ENCODE measurements at places on chromosomes 16 and 17. TPM values are rescaled to one million over a fixed set of nuclear protein-coding genes. Genes with fewer than 3 reads are reported as not detected.

DNA sequence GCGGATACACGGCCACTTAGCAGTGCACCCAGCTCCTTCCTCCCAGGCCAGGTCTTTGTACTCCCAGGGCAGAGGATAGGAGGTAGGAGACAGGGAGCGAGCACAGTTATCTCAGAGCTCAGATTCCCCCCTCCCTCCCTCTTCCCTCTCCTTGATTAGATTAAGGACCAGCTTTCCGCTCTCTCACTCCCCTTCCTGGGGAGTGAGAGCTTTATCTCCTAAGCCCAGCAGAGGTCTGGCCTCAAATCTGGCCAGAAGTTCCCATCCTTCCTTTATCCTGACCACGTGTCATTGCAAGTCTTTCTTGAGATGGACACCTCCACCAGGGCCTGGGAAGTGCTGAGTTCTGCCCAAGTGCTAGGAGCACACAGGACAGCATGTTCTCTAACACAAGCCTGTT, 5.1 kb downstream of the ARL4D start:
- no peak for DNase-seq

RILP gene
- total RNA-seq = 9.7 TPM

GRCh38 chr17:55625521-55625920, 97.1 kb downstream of the TMEM100 start:
- no peak for DNase-seq

DNA sequence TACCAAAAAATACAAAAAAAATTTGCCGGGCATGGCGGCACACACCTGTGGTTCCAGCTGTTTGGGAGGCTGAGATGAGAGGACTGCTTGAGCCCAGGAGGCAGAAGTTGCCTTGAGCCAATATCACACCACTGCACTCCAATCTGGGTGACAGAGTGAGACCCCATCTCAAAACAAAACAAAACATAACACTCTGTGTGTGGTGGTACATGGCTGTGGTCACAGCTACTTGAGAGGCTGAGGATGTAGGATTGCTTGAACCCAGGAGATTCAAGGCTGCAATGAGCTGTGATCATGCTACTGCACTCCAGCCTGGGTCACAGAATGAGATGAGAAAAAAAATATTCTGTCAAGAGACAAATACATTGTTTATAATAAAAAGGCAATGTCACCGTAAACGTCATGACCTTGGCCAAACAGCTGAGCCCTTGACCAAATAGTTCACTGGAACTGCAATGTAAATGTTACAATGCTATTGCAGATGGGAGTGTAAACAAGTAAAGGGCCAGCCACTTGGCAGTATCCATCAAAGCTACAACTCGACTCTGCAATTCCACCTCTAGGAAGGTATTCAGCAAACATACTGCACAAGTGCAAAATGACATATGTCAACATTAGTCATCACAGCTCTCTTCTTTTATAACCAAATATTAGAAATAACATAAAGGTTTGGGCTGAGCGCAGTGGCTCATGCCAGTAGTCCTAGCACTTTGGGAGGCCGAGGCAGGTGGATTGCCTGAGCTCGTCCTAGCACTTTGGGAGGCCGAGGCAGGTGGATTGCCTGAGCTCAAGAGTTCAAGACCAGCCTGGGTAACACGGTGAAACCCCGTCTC, 16.9 kb downstream of the EARS2 start:
- DNase-seq = no peak

GRCh38 chr17:70624211-70624610, 454.9 kb downstream of the KCNJ2 start:
- DNase-seq = no peak

DNA sequence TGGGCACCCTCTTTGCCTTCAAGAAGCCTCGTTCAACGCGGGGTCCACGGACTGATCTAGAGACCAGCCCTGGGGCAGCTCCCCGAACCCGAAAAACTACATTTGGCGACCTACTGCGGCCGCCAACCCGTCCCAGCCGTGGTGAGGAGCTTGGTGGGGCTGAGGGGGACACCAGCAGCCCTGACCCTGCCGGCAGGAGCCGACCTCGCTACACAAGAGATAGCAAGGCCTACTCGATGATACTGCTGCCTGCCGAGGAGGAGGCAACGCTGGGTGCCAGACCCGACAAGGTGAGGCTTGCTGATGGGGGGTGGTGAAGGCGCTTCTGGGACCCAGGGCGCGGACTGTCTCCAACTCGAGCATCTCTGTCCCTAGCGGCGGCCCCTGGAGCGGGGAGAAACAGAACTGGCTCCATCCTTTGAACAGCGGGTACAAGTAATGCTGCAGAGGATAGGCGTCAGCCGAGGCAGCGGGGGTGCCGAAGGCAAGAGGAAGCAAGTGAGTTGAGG, 5.6 kb downstream of the ACD start:
- DNase-seq = no peak

GPRC5C gene
- total RNA-seq = 24.4 TPM

GRCh38 chr17:292531-293382, 59.9 kb downstream of the RPH3AL start:
- DNase-seq = no peak

DNA sequence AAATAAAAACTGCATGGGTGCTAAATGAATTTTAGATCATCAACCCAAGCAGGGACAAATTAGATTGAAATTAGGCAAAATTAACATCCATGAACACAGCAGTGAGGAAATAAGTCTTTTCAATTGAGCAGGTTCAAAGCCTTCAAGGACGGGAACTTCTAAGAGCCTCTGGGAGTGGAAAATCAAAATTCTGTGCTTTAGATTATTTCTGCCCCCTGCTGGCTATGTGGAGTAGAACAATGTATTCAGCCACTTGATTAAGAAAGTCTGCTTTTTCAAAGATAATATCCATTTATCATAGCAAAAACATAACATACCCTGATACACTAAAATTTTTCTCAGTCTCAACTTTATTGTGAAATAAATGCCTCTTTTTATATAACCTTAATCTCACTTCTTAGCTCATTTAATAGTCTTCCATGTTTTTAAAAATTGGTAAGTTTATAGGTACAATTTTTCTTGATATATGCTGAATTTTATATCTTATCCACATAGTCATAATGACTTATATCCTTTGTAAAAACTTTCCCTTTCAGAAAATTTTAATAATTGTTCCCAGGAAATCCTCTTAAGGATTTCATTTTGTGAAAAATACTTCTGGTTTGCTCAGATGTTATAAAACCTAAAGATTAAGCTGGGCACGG, 28.1 kb upstream of the NOL11 start:
- DNase-seq = peak; percentile 85

GRCh38 chr17:9557161-9557755, 18.4 kb downstream of the STX8 start:
- DNase-seq = no peak

DPEP2 gene
- not detected for total RNA-seq

TBC1D3G gene
- total RNA-seq = not detected

GRCh38 chr17:50594128-50594823, 33.8 kb downstream of the CACNA1G start:
- DNase-seq = no peak

GAST gene
- not detected for total RNA-seq

- no peak for DNase-seq
Observed at GRCh38 chr17:3641717-3642486, 5.3 kb downstream of the CTNS start.

HIGD1B gene
- not detected for total RNA-seq

CES1 gene
- total RNA-seq = not detected

IGSF6 gene
- not detected for total RNA-seq

- no peak for DNase-seq
Observed at GRCh38 chr17:34813290-34813689, 148.0 kb downstream of the CCT6B start.

DNA sequence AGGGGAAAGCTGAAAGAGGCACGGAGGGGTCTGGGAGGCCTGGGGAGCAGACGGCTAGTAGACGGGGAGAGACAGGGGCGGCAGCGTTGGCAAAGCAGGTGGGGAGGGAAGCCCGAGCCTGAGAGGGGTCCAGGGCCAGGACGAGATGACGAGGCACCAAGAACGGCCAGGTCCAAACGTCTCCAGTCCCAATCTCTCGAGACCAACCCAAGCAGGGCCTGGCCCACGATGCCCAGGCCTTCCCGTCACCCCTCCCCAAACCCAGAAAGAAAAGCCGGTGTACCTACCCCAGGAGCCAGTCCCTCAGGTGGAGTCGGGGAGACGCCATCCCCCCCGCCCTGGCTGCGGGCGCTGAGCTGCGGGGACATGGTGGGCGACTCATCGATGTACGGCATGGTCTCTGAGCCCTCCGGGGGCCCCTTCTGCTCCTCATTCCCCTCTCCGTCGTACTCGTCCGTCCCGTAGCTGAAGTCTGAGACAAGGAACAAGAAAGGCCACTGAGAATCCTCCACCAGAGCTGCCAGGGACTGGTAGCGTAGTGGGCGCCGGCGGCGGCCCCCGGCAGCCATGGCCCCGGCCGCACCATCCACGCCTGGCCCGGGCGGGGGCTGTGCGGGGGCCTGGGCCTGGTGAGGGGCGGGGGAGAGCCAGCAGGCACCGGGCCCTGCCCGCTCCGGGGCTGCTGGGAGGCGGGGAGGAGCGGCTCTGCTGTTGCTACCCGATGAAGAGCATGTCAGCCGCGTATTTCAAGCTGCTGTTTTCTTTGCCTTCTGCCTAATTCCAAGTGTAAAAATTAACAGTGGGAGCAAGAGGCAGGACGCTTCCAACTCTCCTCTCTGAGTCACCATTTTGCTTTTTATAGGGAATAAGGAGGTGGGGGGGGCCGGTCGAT, 54.6 kb downstream of the ABR start:
- no peak for DNase-seq

DNA sequence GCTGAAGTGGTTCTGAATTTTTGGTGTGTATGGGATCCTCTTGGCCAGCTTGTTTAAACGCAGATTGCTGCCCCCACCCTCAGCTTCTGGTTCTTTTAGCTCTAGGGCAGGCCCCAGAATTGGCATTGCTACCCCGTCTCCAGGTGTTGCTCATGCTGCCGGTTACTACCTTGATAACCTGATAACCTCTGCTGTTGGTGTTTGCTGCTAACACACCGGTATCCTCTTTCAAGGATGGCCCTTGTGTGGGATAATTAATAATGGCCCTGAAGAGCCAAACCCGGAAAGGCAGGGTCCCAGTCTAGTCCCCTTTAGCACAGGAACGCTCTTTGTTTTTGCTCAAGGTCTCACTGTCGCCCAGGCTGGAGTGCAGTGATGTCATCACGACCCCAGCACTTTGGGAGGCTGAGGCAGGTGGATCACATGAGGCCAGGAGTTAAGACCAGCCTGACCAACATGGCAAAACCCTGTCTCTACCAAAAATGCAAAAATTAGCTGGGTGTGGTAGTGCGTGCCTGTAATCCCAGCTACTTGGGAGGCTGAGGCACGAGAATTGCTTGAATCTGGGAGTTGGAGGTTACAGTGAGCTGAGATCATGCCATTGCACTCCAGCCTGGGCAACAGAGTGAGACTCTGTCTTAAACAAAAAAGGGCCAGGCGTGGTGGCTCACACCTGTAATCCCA, 1.3 kb upstream of the ST3GAL2 start:
- DNase-seq = no peak

UNC45B gene
- not detected for total RNA-seq

TRIM65 gene
- 11.4 TPM for total RNA-seq

GRCh38 chr16:30399435-30400186, 4.4 kb downstream of the ZNF48 start:
- DNase-seq = no peak

DNA sequence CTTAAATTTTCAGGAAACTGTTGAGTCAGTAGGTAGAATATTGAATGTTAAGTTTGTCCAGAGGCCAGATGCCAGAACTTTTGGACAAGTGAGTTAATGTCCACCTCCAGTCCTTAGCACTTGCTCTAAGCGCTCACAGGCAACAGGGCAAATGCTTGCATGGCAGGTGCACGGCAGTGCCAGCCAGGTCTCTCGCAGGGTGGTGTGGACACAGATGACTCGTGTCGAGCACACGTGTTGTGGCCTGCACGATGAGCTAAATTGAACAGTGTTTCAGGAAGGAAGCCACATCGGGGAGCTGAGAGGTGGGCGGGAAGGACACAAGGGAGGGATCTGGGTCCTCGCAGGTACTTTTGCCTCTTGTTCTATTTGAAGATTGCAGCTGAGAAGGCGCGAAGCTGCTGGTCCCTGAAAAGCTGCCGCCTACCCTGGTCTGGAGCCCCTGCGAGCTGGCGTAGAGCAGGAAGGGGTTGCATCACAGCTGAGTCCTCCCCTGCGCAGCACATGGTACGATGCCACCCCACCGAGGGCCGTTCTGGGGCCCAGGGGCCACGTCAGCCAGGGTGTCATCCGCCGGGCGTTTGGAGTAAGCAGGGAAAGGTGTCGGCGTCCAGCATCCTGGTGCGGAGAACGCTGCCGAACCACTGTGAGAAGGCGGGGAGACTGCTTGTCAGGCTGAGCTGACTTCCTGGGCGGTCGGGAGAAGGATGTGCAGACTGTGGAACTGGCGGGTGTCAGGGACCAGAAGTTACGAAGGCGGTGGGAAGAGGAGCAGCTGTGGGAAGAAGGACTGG, 6.3 kb downstream of the RAB40C start:
- DNase-seq = no peak

- no peak for DNase-seq
Observed at GRCh38 chr16:72201387-72201786, 29.4 kb upstream of the PMFBP1 start.

DNA sequence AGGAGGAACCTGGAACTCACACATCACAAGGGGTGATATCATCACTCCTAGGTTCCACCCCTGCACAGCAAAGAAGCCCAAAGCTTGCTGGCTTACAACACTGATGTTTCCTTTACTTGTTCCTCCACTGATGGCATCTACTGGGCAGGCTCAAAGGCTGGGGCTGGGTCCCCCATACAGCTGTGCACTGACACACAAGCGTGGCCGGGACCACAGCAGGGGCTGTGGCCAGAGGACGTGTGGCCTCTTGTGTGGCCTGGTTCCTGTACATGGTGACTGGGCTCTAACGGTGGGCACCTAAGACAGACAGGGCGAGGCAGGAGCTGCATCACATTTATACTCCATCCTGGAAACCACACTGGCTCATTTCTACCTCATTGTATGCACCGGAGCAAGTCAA, 264.4 kb upstream of the FOXF1 start:
- no peak for DNase-seq

DNA sequence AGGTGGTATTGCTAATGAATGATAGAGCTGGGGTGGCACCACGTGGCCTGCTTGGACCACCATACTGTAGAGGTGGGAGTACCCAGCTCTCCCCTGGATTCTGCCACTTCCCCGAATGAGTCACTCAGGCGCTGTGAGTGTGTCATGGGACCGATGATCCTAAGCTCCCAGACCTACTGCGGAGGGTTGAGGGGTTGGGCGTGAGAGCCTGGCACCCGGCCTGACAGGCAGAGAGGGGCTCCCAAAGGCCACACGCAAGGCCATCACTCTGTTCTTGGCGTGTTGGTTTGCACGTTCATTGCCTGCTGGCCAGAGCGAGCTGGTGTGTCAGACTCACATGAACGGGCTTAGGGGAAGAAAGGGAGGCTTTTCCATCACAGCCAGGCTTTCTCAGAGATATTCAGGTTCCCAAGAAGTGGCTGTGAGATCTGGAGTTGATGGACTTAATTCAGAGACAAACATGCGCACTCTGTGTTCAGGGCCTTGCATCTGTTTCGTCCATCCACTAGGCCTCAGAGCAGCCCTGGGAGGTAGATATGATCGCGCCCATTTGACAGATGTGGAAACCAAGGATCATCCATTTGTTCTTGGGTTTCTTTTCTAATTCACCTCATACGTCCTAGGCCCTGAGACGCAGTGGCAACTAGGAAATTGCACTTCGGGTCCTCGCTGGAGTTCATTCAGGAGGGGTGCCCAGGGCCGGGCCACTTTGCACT, 41.4 kb downstream of the CMIP start:
- peak; percentile 98 for DNase-seq

- DNase-seq = no peak
Observed at GRCh38 chr17:21302711-21303425, 18.4 kb downstream of the MAP2K3 start.

Data from fibroblast of the aortic adventitia (primary cell).